ENCODE measurements at places on chromosomes 7 and 10.

DNA sequence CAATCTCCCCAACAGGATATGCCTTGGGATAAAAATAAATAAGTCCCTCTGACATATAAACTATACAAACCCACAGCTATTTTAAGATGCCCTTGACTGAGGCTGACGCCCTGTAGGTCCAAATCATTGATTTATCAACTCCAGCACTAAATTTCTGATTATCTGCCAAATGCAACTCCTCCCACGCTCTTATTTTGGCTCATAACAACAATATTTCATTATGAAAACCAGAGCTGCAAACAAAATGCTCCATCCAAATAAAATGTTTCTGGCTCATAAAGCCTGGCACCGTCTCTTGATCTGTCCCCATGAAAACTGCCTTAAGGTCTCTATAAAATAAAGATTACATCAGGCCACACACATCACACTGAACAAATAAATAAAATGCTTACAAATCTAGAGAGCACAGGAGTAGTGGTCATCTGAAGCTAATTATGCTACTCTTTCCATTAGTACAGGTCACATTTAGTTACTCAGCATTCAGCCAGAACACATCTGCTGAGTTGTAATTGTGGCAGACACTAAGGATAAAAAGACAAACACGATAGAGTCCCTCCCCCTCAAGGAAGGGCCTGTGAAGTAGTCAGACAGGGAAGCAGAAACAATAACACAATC lies 28.8 kb downstream of the CACUL1 start:
- DNase-seq: peak; percentile 24

- DNase-seq: no peak
Measured at GRCh38 chr10:73404690-73405089, 9.2 kb downstream of the ANXA7 start.

GRCh38 chr7:18754766-18755165 lies 259.2 kb downstream of the HDAC9 start:
- no peak for DNase-seq

GRCh38 chr10:21090609-21091082 lies 193.5 kb upstream of the NEBL start:
- DNase-seq: no peak

DNA sequence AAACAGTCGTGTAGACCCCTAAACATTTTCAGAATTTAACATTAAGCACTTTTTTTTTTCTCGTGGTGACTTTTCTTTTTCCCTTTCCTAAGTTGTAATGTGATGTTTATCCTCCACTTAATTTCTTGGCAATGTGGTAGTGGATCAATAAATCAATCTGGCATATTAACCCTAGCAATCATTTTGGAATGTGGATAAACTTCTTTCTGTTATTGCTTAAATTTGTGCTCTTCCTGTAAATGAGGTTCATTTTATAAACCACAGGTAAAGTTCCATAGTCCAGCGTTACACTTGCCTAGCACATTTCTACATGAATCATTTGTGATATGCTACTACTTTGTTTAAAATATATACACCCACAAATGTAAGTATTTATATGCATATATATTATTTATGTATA lies 247.4 kb upstream of the ETV1 start:
- no peak for DNase-seq

DNA sequence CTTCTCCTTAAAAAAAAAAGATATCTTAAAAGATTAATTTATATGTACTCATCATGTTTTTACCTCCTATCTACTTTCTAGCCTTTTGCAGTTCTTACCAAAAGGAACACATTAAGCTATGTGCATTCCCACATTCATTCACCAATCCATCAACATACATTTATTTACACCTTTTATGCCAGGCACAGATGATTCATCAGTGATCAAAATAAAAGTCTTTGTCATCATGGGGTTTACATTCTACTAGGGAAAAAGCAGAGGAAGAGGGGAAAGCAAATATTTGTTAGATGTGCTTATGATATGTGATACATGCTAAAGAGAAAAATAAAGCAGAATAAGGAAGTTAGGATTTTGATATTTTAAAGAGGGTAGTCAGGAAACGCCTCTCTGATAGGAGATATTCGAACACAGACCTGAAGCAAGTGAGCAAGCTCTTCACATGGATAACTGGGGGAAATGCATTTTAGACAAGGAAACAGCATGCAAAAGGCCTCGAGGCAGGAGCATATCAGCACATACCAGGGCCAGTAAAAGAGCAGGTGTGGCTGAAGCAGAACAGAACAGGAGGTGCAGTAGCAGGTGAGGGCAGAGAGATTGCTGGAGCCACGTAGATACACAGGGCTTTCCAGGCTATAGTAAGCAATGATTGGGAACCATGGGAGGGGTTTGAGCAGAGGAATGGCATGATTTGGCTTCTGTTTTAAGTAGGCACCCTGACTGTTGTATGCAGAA lies 67.4 kb downstream of the REEP3 start:
- DNase-seq: no peak

- no peak for DNase-seq
Measured at GRCh38 chr10:10295537-10295936, 722.1 kb upstream of the CELF2 start.

DNA sequence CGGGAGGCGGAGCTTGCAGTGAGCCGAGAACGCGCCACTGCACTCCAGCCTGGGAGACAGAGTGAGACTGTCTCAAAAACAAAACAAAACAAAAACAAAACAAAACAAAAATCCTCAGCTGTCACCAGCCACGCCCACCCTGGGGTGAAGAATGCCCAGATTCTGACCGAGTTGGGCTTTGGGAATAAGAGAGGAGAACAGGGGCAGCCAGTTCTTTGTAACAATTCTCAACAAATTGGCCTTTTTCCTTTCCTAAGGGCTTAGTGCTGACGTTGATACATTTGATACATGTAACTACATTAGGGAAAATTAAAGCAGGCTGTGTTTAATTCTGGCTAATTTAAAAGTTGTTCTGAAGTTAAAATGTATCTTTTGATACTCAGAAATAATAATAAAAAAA lies 121.0 kb downstream of the EPC1 start:
- no peak for DNase-seq

DNA sequence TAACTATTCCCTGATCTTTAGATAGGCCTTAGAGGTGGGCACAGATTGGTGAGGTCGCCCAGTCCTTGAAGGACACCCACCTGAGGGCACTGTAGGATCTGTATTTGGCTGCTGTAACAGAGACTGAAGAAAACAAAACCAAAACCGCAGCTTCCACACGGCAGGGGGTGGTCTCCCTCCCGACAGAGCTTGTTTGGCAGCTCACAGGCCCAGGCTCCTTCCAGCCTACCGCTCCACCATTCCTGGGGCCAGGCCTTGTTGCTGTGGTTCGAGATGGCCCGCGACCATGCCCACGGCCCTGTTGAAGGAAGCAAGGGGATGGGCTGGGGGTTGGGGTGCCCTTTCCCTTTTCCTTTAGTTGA lies 30.4 kb downstream of the ZNF783 start:
- DNase-seq: no peak

- DNase-seq: no peak
Measured at GRCh38 chr7:99623091-99623693, 6.4 kb downstream of the ZSCAN25 start.

DNA sequence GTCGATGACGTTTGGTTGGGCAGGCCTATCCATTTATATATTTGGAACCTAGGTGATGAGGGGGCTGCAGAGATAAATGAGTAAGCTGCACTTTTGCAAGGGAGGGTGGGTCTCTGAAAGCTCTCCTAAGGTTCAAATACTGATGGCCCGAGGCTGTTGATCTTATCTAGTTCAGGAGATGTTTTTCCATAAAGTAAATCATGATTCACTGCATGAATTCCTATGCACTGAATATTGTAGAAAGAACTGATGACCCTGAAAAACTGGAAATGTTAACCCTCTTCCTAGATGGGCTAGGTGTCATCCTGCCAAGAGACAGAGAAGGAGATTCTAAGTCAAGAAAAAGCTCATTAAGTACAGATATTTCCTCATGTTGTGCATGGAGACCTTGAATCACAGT lies 459.9 kb downstream of the PLXNA4 start:
- no peak for DNase-seq

DNA sequence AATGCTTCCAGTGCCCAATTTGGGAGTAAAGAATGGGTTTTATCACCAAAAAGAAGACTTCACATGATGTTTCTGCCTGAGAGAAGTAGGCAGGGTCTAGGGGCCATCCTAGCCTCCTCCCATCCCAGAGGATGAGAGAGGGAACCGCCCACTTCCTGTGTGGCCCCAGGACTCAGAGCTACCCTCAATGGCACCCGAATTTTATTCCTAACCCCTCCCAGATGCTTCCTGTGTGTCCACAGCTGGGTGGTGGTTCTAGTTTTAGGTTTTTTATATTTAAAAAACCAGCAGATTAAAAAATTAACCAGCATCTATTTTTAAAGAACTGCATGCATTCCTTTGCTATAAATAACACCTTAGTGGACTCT lies 583.5 kb downstream of the PTPRN2 start:
- DNase-seq: no peak

- no peak for DNase-seq
Measured at GRCh38 chr7:69467826-69468225, 130.4 kb upstream of the AUTS2 start.

GRCh38 chr7:432933-433332 lies 86.7 kb downstream of the PDGFA start:
- DNase-seq: no peak

- DNase-seq: no peak
Measured at GRCh38 chr7:54857294-54857693, 98.3 kb upstream of the SEC61G start.

DNA sequence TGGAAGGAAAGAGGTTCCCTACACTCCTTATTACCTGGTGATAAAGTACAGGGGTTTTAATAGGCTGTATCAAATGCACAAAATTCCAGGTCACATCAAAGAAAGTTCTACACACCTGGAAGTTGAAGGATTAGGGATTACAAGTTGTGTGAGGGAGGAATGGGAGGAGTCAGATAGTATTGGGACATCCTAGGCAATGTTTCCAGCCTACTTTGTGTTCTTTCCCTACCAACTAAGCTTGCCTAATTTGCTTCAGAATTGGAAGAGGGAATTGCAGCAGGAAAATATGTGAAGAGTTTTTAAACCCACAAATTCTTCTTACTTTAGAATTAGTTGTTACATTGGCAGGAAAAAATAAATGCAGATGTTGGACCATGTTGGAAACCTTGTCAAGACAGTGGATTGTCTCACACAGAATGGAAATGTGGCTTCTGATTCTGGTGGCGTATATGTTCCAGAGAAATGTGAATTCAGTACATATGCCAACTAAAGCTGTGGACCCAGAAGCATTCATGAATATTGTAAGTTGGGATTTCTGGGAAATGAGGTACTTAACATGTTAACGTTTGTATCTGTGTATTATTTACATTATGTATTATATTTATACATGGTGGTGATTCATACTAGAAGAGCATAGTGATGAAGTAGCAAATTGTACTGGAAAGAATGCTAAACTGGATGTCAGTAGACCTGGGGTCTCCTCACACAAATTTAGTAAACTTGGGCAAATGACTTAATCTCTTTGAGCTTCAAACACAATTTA lies at the start of gene LIPM:
TSS of gene LIPM (plus strand) at position 208 of the 763 bp plus-strand sequence. CDS start at position 375, 167 bp downstream.
- no peak for DNase-seq

- no peak for DNase-seq
Measured at GRCh38 chr7:19663816-19664462, 44.9 kb downstream of the POLR1F start.

GRCh38 chr7:28190077-28190710 lies 9.6 kb upstream of the JAZF1 start:
- DNase-seq: no peak

GRCh38 chr7:45606931-45607330 lies 32.8 kb downstream of the ADCY1 start:
- no peak for DNase-seq

GRCh38 chr10:69939061-69939460 lies 113.6 kb upstream of the MACROH2A2 start:
- DNase-seq: no peak

DNA sequence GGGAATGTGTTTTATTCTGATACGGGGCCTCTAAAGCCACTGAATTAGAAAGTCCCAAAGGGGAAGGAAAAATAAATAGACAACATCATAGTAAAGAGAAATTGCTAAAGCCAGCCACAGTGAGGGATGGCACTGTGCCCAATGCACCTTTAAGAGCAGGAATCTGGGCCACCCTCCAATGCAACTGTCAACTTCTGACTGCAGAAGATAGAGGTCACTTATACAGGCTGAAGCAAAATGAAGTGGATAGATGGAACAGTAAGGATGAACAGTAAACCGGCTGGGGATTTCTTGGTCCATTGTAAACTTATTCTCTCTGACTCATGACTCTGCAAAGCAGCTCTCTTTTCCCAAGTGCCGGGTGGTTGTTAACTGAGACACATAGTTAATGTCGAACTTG lies 54.0 kb upstream of the KCNIP2 start:
- no peak for DNase-seq

DNA sequence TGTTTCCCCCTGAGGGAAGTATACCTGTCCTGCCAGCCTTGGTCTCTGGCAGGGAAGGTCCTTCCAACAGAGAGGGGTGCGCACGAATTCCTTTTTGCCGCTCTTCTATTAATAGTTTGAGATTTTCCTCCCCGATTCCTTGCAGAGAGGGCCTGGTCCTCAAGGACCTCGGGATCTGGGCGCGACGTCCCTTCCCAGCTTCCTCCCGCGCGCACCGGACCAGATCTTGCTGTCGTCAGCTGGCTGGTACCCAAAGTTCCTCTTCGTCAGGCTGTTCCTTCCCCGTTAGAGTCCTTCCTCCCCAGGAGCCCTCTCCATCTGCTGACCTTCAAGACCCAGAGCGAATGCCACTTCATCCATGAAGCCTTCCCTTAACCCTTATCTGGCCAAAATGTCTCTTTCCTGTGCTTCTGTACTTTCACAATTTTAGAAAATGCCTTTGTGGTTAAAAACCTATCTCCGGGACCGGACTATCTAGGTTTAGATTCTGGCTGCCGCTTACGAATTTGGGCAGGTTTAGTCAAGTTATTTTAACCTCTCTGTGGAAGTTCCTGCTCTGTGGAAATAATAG lies 851 bp upstream of the GOT1 start:
- DNase-seq: peak; percentile 40

DNA sequence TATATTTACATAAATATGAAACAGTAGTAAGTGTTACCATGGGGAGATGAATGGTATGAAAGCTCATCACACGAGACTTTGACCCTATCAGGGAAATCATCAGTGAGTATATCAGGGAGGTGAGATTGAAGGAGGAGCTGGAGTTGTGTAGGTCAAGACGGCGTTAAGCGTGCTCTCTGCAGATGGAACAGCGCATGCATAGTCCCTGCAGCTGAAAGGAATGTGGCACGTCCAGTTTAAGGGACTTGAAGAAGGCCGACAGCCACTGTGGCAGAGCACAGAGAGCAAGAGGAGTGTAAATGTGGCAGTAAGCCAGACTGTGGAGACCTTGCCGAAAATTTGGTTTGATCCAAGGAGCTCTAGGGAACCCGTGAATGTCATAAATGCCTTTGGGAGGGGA lies 38.9 kb downstream of the POU6F2 start:
- no peak for DNase-seq

DNA sequence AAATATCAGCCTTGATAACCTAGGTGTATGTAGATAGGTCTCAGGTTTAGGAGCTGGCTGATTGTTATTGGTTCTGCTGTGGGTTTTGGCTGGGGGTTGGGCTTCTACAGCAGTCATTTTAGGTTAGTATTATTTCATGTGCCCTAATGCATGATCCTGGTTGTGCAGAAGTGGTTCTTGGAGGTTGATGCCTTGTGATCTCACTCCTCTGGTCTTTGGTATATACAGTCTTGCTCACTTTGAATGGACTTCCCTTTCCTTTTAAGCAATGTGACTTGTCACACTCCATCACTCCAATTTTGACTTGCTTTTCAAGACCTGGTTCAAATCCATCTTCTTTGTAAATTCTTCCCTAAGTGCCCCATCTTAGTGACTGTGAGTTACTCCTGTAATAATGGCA lies 188.9 kb downstream of the LRMDA start:
- no peak for DNase-seq

GRCh38 chr10:99612167-99612831 lies 7.9 kb downstream of the SLC25A28 start:
- DNase-seq: no peak

GRCh38 chr7:28088032-28088431 lies 92.6 kb downstream of the JAZF1 start:
- DNase-seq: no peak

All from forelimb muscle (tissue), 1 donor.